NCI-H510A (cell line): ENCODE measurements at places on chromosomes 1 and 21.

GRCh38 chr1:85478366-85478765 lies 13.4 kb upstream of the DDAH1 start:
- DNase-seq, result no peak

DNA sequence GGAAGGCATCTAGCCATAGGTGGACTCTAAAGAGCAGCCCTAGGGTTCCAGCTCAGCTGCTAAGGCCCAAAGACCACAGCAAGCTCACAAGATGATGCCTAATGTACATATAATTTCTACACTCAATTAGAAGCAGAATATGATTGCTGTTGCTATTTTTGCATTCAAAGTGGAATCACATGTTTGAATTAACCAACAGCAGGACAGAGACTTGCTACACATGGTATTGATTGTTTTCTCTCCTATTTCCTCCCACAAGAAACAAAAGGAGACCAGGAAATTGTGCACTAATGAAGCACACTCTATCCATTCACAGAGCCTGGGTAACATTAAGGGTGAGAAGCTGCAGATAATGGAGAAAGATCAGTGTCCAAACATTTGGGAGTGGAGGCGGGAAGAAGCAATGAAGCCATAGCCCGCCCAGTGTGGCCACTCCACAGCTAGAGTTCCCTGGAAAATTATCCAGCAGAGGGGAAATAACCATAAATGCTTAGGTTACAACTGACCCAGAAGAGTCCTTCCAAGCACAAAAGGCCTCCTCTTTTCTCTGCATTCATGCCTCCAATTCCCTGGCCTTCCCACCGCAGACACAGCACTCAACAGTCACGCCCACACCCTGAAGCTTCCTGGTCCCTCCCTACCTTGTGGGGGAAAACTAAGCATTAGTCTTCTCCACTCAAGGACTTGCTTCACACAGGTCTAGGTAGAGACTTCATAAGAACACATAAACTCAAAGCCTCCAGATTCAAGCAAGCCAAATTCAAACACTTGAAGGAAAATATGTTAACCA lies 7.5 kb downstream of the CNN3 start:
- DNase-seq, result no peak

DNA sequence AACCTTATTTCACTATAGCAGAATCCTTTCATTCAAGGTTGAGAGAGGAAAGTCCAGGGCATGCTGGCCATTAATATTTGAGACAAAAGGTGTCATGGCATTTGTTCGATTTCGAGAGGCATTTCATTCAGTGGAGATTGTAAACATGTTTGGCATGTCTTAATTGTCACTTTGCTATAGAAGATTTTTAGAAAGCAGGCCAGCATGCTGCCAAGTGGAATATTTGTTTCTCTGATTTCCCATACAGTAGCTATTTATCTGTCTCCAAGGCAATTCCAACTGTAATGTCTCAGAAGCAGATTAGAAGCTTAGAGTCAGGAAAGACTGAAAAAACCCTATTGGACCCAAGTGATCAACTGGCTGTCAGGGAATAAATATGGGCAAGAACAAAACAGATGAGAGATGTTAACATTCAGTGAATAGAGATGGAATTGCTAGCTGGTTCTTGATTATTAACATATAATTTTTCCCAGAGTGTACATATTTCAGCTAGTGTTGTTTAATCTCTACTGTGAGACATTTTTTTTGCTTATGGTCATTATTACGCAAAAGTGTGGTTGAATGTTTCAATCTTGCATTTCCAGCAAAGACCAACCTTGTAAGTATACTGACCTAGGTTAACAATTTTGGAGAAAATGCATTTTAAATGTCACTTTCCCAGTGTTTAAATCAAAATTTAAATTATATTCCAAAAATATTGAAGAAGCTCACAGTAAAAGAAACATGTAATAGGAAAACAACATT lies 174.6 kb downstream of the KCNK2 start:
- no peak for DNase-seq

DNA sequence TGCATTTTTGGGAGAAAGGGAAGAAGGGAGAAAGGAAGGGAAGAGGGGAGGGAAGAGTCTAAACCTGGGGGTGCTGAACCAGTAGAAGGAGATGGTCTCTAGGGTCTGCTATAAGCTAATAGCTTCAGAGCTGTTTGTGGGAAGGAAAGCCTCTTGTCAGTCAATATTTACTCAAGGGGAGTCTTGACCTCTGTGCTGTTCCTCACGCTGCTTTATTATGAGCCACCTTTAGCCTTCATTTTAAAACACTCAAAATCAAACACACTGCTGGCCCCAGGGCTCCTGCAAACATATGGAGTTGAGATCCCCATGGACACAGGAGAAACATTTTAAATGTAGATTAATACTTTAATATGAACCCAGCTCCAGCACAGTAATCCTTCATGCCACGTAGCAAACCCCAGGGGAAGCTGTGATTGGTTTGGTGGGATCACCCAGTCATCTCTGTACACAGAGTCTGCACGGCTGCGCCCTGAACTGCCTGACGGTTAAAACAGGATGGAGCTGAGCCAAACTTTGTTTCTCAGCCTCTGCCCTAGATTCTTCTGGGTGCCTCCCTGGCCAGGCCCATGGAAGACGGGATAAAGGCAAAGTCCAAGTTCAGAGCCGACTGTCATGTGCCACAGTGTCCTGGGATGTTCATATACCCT lies 40.2 kb upstream of the VWA5B1 start:
- no peak for DNase-seq

GRCh38 chr1:72296501-72296900 lies 14.2 kb upstream of the NEGR1 start:
- DNase-seq, result no peak

- DNase-seq, result no peak
Measured at GRCh38 chr1:159889821-159890252, 10.1 kb downstream of the CFAP45 start.

- no peak for DNase-seq
Measured at GRCh38 chr1:230816018-230816417, 52.3 kb downstream of the C1orf198 start.

- DNase-seq, result no peak
Measured at GRCh38 chr21:38725196-38726157, 80.3 kb upstream of the ETS2 start.

DNA sequence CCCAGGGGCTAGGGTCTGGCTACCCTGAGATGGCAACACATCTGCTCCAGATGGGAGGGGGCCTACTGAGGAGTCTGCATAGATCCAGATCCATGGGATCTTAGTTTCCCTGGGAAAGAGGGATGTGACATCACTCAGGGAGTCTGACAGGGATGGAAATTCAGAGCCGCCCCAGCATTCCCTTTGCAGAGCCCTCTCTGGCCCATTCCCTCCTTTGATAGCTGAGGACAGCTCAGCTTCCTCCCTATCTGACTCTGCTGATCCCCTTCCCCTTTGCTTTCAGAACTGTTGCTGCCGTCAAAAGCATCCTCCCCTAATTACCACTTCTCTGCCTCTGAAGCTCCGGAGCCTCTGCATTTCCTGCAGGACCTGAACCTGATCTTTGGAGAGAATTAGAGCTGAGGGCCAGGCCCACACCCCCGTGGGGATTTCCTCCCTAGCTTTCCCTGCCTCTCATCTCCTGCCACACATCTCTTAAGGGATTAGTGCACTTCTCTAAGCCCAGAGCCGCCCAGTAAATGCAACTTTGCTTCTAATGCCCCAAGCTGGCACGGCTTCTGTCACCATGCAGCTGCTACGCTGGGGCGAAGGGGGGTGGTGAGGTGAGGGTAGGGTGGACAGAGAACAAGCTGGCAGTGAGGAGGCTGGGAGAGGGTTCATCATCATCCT lies 9.5 kb upstream of the ASCL5 start:
- no peak for DNase-seq

- no peak for DNase-seq
Measured at GRCh38 chr1:167526667-167527383, 8.5 kb upstream of the CD247 start.

GRCh38 chr1:15724949-15725880 lies 10.8 kb upstream of the SLC25A34 start:
- DNase-seq, result no peak

DNA sequence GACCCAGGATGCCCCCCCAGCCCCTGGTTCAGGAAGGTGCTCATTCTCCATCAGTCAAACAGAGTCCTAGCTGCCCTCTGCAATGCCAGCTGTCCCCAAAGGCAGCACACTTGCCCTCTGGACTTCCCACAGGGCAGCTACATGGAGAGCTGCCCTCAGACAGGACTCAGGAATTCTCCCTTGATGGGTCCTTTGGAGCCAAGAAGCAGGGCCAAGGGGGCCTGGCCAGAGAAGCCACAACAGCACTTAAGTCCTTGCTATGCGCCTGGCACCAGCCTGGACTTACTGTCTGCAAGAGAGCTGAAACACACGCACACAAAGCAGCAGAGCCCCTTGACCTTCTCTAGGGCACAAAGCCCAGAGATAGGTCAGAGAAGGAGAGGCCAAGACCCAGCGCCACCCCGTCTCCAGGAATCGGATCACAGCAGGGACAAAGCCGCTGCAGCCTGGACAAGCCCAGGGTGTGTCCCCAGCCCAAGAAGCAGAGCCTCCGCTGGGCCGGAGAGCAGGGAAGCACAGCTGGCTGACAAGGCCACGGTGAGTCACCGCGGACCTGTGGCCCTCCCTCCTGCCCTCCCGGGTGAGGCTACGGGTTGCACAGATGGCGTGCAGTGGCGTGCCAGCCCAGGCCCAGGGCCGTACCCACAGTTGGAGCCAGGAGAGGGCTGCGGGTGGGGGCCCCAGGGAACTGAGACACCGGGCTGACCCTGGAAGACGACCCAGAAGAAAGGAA lies 1.7 kb downstream of the WNT9A start:
- DNase-seq, result peak; percentile 45

DNA sequence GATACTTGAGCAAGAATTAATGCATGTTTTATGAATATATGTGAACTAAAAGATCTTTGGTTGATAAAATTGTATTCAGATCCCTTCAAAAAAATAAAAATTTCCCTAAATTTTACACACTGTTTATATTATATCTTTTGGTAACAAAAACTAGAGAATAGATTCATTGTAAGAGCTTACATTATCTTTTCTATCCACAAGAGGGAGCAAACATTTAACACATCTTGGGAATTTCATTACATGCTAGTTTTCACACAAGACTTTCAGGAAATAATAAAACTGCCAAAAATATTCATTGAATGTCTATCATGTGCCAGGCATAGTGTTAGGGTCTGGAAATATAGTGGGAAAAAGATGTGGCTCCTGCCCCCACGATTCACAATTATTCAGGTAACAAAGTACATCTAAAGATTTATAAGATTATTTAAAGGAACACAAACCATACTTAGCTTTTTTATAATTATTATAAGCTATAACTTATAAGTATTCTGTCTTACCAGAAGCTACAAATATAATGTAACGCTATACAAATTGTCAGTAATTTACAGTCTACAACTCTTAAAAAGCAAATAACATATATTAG lies 30.6 kb downstream of the FAF1 start:
- DNase-seq, result no peak

- no peak for DNase-seq
Measured at GRCh38 chr21:27206368-27206982, 239.6 kb upstream of the ADAMTS5 start.

- DNase-seq, result peak; percentile 99
Measured at GRCh38 chr1:39877231-39877778, 6.0 kb downstream of the TRIT1 start.

GRCh38 chr1:170562646-170563338 lies 30.8 kb downstream of the GORAB start:
- no peak for DNase-seq

- DNase-seq, result no peak
Measured at GRCh38 chr1:77030401-77031105, 163.3 kb downstream of the ST6GALNAC5 start.
